ENCODE measurements at places on chromosomes 2 and 18. TPM values are rescaled to one million over a fixed set of nuclear protein-coding genes. Genes with fewer than 3 reads are reported as not detected.

Gene CAVIN2
- 6.9 TPM for total RNA-seq

Gene GPR35
- total RNA-seq: 0.98 TPM

Gene CROCC2
- total RNA-seq: not detected

Gene NR4A2
- 6.1 TPM for total RNA-seq

Gene GPAT2
- total RNA-seq: 0.49 TPM

Gene SCYGR4
- total RNA-seq: not detected

Gene DYNAP
- not detected for total RNA-seq

Gene REG1B
- not detected for total RNA-seq

Gene TTN
- total RNA-seq: 1.2 TPM

Gene CHRND
- total RNA-seq: not detected

Gene EVX2
- not detected for total RNA-seq

Gene SERPINB4
- total RNA-seq: not detected

Gene RTP5
- 5.2 TPM for total RNA-seq

Gene REG3G
- total RNA-seq: not detected

Gene GRHL1
- 3.2 TPM for total RNA-seq

Gene GAL3ST2
- 0.74 TPM for total RNA-seq

Gene MROH2A
- total RNA-seq: not detected

Gene CCDC85A
- 22.1 TPM for total RNA-seq

Gene LAMA1
- total RNA-seq: 12.8 TPM

Gene CFAP221
- 6.4 TPM for total RNA-seq

Gene ALPP
- not detected for total RNA-seq

Gene ABCA12
- total RNA-seq: 0.74 TPM

Gene ASIC4
- 3.4 TPM for total RNA-seq

Gene GPATCH11
- total RNA-seq: 15.7 TPM

Gene CYBRD1
- total RNA-seq: 8.9 TPM

Gene CDK5R2
- 11.6 TPM for total RNA-seq

Gene OSBPL6
- 15.7 TPM for total RNA-seq

Gene NMS
- not detected for total RNA-seq

Gene DAW1
- 1.5 TPM for total RNA-seq

Gene ALPI
- not detected for total RNA-seq

Gene SP9
- total RNA-seq: 9.8 TPM

Gene SERPINB11
- not detected for total RNA-seq

Gene ITPRIPL1
- 3.4 TPM for total RNA-seq

Gene DNAH6
- total RNA-seq: 3.4 TPM

Gene GPR155
- total RNA-seq: 15.2 TPM

Gene UGT1A3
- not detected for total RNA-seq

Gene PDE1A
- total RNA-seq: 41.8 TPM

Gene B4GALT6
- total RNA-seq: 6.4 TPM

Gene PAX8
- total RNA-seq: not detected

Gene CXCR1
- total RNA-seq: not detected

Gene IL1R2
- total RNA-seq: not detected

Gene OBSL1
- total RNA-seq: 48.4 TPM

Gene ATP5F1A
- 573 TPM for total RNA-seq

Gene UGT1A10
- not detected for total RNA-seq

Gene KCNE4
- 2.5 TPM for total RNA-seq

Gene SLC39A6
- 150 TPM for total RNA-seq

Gene CERKL
- total RNA-seq: 1.2 TPM

Gene BOLL
- total RNA-seq: not detected

Gene PAIP2B
- 13.3 TPM for total RNA-seq

Gene AMER3
- total RNA-seq: 26.8 TPM

Gene ASAP2
- 44.5 TPM for total RNA-seq

Gene GPR39
- 1.7 TPM for total RNA-seq

Gene PARD6G
- 7.1 TPM for total RNA-seq
